ENCODE measurements at places on chromosomes 1 and 21.

DNA sequence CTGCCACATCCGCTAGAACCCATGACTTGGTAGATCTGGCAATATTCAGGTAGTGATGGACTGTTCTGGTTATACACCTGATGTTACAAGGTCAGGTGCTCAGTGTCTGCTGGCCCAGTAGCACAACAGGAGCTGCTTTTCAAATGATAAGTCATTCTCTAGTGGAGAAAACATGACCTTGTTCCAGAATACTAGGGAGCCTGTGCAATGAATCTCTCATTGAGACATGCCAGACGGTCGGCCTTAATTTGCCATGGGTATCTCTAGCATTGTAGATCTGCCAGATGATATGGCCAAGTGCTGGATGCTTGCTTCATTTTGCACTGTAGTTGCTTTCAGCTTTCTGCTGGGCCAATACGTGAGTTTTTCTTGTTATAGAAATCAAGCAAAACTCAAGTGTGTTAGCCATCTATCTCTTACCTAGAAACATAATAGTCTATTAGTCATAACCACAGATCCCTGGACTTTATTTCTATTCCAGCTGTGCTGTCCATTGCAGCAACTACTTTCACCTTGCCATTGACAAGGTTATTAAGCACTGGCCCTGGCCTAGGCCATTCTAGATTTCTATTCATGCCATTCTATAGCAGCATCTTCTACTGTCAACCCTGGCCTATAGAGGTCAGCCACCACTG lies 13.9 kb upstream of the CENPF start:
- DNase-seq, result no peak

DNA sequence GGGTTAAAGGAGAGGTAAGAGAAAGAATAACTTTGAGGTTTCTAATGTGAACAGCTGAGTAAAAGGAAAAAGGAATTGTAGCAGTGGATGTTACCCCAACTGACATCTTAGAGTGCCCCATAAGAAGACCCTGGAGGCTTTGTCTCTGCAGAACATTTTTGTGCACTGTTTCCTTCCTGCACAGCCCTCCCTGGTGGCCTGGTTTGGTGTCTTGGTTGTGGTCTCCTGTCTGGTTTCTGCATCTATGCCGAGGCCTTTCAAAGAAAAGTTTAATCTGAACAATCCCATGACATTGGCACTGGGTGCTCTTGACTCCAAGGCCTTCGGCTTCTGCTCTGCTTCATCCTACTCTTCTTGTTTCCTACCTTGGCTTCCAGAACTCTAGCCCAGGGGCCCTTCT lies 57.8 kb downstream of the RHOU start:
- DNase-seq, result no peak

DNA sequence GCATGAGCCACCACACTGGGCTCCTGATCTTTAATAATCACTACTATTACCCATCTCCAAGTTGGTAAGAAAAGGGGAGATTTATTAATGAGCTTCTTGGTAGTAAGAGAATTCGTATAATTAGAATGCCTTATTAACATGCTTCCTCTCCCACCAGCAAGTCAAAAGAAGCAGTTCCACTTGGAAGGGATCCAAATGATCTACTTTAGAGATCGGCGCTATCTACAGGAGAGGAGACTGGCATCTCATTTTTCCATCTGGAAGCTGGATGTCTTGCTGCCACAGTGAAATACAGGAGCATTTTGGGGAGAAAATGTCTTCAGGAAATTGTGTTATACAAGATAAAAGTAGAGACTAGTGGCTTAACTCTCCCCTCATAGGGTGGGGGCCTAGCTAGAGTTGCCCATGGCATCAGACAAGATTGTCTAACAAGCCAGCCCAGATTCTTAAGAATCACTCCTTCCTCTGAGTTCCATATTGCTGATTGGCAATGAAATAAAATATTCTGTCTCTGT lies 33.6 kb upstream of the CAMSAP2 start:
- no peak for DNase-seq

- DNase-seq, result peak; percentile 15
These were observed 111.9 kb downstream of the ZBTB18 start for GRCh38 chr1:244162786-244163530.

GRCh38 chr21:14722841-14723483 lies 176.8 kb upstream of the SAMSN1 start:
- DNase-seq, result no peak

DNA sequence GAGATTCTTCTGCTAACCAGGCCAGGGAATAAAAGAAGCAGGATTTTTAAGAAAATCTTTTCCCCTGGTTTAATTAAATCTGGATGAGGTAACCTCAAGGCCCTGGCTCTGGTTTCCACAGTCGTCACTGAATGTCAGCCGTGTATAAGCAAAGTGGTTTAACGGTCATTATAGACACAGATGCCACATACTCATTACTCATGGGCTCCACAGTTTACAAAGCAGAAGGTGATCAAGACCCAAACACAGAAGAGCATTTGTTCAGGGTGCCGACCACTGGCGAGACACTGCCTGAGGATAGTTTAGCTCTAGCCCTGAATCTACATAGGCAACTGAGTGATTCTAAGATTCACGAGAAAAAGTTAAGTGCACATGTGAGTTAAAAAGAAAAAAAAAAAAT lies 27.8 kb upstream of the RAP1GAP start:
- DNase-seq, result peak; percentile 9

- DNase-seq, result peak; percentile 18
These were observed 40.4 kb downstream of the KIAA0040 start for GRCh38 chr1:175152006-175152652.

- no peak for DNase-seq
These were observed 14.3 kb downstream of the RC3H1 start for GRCh38 chr1:174007851-174008250.

- DNase-seq, result no peak
These were observed 1106.4 kb downstream of the AMY1C start for GRCh38 chr1:104856091-104856490.

- DNase-seq, result no peak
These were observed 18.0 kb downstream of the SSX2IP start for GRCh38 chr1:84672080-84672854.

DNA sequence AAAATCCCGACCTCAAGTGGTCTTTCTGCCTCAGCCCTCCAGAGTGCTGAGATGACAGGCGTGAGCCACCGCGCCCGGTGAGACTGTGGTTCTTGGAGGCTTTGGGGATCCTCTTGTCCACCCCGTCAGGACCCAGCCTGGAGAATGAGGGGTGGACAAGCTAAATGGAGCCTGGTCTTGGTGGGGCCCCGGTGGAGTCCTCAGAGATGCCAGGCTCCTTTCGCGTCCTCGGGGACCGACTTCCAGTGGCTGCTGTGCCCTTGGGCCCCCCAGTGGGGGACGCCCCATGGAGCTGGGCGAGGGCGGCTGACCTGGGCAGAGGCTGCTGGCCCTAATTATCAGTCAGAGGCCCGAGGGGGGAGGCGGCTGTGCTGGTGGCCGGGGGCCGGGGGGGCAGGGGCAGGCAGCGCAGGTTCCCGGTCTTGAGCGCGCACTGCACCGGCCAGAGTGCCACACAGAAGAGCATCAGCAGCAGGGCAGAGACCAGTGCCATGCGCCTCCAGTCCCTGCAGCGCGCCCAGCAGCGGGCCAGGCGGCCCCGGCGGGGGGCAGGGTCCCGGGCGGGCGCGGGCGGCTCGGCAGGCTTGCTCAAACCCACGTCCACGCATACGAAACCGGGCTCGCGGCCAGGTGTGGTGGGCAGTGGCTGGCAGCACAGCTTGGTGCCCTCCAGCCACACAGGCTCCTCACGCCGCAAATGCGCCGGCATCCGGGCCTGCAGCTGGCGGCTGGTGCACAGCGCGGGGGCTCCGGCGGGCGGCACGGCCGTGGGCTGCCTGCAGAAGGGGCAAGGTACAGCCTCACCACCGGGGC lies 2.4 kb downstream of the RNF223 start:
- no peak for DNase-seq

GRCh38 chr21:42621819-42622177 lies 31.6 kb upstream of the PDE9A start:
- DNase-seq, result no peak

DNA sequence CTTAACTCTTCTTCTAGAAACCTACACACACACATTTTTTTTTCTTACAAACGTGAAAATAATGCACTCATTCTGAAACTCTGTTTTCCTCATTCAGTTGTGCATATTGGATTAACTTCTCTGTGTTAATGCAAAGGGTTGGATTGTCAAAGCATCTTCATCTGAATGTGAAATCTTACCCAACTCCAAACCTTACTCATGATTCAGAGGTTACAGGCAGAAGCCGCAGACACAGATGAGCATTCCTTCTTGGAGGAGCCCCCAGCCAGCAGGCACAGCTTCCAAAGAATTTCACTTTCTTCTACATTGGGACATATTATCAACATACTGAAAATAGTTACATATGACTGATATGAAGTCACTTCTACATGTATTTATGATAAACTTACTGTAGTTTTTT lies 15.7 kb downstream of the PATJ start:
- no peak for DNase-seq

DNA sequence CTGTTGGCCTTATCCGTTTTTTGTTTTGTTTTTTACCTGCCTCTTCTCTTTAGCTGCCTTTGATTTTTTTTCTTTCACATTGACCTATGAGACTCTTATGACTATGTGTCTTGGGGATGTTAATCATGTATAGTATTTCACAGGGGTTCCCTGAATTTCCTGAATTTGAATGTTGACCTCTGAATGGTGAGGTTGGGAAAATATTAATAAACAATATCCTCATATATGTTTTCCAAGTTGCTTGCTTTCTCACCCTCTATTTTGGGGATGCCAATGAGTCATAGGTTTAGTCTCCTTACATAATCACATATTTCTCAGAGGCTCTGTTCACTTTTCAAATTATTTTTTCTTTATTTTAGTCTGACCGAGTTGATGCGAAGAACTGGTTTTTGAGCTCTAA lies 29.6 kb downstream of the GBP5 start:
- DNase-seq, result no peak

DNA sequence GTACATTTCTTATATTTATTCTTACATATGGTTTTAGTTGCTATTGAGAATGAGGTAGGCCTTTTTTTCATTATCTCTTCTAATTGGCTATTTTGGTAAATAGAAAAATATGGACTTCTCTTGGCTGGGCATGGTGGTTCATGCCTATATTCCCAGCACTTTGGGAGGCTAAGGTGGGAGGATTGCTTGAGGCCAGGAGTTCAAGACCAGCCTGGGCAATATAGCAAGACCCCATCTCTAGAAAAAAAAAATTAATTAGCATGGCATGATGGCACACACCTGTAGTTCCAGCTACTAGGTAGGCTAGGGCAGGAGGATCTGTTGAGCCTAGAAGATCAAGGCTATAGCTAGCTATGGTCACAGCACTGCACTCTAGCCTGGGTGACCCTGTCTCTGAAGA lies 3.2 kb downstream of the ZNF684 start:
- no peak for DNase-seq

DNA sequence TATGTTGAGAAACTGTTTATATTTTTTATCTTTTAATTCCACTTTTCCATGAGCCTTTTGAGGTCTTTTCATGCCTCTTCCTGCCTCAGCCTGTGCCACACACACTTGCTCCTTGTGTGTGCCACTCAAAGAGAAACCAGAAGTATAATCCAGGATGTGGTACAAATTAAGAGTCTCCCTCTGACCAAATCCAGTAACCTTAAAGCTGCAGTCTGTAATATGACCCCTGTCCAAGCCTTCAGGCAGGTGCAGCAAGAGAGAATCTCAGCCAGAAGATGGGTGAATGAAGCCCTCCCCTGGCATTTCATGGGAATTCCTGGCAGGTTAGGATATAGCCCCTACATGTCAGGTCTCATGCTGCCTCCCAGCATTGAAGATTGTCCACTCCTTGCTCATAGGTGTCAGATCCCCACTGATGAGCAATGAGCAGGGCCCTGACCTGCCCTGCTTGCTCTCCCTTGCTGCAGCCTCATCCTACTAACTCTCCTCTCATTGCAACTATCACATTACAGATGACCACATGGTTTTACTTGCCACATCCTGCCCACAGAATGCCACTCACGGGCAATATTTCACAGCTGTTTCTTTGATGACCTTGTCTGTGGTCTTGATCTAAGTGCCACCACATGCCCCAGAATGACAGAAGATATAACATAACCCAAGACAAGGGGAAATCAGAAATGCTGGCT lies 169.3 kb downstream of the SEC16B start:
- no peak for DNase-seq

GRCh38 chr1:161199506-161200139 lies 769 bp upstream of the ADAMTS4 start:
- DNase-seq, result peak; percentile 46

DNA sequence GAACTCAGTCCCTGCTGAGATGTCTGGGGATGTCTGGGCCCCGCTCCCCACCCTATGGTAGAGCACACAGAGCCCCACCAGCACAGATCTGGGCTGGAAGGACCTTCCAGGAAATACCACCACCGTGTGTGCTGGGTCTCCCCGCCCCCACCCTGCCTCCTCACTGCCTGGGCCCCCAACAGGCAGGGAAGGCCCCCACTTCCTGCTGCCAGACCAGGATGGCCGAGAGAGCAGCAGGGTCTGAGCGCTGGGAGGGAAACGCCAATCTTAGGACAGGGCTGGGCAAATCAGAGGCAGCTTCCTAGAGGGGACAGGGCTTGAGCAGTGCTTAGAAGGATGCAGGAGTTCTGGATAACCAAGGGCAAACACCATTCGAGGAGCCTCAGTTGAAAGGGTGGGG lies 11.9 kb downstream of the ADGRB2 start:
- no peak for DNase-seq

- DNase-seq, result peak; percentile 44
These were observed 53.4 kb upstream of the RGS21 start for GRCh38 chr1:192263436-192263835.

DNA sequence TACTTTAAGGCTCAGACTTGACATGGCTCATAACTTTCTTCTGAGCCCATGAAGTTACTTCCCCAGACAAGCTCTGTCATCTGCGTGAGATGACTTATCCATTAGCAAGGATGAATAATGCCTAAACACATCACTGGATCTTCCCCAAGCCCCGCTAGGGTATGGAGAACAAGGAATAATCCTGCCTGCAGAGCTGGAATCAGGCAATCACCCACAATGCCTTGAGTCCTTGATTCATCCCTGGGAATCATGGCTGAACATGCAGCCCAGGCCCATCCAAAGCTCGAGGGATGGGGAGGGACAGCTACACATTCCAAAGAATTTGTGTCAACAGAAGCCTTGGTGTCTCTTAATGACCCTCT lies 131.7 kb downstream of the PSMG1 start:
- peak; percentile 93 for DNase-seq

GRCh38 chr1:31985430-31985829 lies 28.2 kb upstream of the KHDRBS1 start:
- no peak for DNase-seq

GRCh38 chr1:19712928-19713327 lies 48.3 kb downstream of the HTR6 start:
- no peak for DNase-seq

GRCh38 chr21:43921979-43922945 lies 57.2 kb downstream of the AGPAT3 start:
- no peak for DNase-seq
